Stimulated activated CD4-positive, alpha-beta T cell treated with anti-CD3 and anti-CD28 coated beads, Interleukin-15, amount 100 ng/mL, for 48 hours (primary cell): ENCODE measurements at places on chromosomes 6 and 20.
A peak's percentile ranks its signal among the peaks of the same experiment; 100 is the strongest.

- DNase-seq, result no peak
Observed at GRCh38 chr6:167157863-167158262, at the start of gene GPR31. GPR31 (minus strand) TSS chr6:167157980; CDS start chr6:167157831, 149 bp downstream.

DNA sequence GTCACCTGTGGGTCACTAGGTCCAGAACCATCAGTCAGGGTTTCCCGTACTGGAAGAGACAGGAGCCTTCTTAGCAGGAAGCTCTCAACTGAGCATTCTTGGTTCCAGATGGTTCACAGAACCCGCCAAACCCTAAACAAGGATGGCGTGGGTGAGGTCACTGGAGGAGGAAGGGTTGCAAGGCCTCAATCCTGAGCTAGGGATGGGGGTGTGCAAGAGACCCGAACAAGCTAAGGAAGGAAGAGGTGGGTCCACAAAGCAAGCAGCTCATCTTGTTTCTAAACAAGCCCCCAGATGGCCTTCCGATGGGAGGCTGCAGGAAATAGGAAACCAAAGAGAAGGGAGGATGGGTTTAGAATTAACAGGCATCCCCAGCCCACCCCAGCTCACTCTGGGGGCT lies 92.7 kb downstream of the PREX1 start:
- DNase-seq, result no peak

DNA sequence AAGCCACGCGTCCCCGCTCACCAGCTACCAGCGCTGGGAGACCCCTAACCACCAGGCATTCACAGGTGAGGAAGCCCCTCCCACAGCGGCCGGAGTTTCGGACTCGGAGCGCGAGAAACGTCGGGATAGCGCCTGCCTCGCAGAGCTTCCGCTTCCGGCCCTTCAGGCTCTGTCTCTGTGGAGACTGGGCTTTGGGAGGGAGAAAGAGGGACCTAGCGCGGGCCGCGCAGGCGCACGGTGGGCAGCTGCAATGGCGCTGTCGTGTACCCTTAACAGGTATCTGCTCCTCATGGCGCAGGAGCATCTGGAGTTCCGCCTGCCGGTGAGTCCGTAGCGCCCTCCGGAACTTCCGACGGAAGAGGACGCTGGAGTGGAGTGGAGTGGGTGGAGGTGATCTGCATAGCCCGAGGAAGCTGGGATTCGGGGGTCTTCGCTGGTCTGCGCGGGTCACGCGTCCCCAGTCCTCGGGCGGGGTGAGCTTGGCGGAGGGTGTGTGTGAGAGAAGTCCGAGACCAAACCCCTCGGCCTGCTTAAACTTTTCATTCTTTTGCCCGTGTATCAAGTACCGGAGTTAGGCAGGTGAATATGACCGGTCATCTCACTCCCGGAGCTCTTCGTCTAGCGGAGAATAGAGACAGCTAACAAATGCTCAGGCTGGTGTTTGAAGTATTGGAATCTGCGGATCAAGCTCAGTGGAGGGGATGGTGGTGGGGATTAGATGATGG lies at the start of gene TRMT11:
Gene TRMT11 (plus strand): TSS at position 240 of the 725 bp plus-strand sequence. CDS start 11 bp downstream, at position 251.
- peak; percentile 72 for DNase-seq

- DNase-seq, result no peak
Observed at GRCh38 chr6:142015011-142015410, 117.7 kb upstream of the GJE1 start.

GRCh38 chr6:5012519-5012918 lies 8.7 kb upstream of the RPP40 start:
- no peak for DNase-seq

GRCh38 chr6:111837007-111837406 lies 36.2 kb downstream of the FYN start:
- DNase-seq, result no peak

- no peak for DNase-seq
Observed at GRCh38 chr20:58752565-58752964, 60.0 kb downstream of the NPEPL1 start.

GRCh38 chr20:51775241-51775640 lies 7.1 kb upstream of the ATP9A start:
- no peak for DNase-seq

DNA sequence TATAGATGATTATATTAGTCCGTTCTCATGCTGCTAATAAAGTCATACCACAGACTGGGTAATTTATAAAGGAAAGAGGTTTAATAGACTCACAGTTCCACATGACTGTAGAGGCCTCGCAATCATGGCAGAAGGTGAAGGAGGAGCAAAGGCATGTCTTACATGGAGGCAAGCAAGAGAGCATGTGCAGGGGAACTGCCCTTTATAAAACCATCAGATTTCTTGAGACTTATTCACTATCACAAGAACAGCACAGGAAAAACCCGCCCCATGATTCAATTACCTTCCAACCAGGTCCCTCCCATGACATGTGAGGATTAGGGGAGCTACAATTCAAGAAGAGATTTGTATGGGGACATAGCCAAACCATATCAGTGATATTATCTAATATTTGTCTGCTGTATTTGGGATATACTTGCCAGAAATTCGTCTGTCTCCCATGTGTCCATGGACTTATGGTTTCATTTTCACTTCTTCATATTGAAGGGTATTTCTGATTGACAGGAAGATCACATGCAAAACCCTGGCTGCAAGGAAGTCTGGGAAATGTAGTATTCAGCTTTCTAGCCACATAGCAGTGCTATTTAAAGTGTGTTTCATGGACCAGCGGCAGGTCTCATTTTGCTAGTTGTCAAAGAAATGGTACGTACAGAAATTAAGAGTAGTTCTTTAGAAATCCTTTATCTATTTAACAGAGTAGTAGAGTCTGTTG lies 50.5 kb upstream of the PAK5 start:
- no peak for DNase-seq

DNA sequence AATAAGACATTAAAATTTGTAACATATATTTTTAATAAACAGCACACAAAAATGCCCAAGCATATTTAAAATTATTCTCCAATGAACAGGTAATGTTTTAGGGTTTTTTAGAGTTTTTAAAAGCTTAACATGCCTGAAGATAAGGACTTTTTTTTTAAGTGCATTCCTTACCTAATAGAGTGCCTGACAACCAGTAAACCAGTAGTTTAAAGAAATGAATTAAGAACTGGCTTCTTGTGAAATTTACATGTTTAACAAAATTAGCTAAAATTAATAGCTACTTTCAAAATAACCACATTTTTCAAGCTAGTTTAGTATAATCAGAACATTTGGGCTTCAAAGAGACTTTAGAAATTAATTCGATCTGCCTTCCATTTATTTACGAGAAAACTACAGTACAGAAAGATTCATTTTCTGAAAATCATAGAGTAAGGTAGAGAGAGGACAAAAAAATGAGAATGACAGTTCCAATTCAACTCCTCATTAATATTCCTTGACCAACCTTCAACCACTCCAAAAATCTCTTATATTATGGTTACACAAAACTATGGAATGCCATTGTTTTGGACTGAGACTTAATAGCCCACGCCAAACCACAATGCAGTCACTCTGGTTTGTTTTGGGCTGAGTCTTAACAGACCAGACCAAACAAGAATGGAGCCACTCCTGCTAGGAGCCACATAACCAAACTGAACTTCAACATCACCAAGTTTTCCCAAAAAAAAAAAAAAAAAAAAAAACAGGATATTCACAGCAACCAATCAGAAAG lies 5.7 kb upstream of the PLN start:
- no peak for DNase-seq

DNA sequence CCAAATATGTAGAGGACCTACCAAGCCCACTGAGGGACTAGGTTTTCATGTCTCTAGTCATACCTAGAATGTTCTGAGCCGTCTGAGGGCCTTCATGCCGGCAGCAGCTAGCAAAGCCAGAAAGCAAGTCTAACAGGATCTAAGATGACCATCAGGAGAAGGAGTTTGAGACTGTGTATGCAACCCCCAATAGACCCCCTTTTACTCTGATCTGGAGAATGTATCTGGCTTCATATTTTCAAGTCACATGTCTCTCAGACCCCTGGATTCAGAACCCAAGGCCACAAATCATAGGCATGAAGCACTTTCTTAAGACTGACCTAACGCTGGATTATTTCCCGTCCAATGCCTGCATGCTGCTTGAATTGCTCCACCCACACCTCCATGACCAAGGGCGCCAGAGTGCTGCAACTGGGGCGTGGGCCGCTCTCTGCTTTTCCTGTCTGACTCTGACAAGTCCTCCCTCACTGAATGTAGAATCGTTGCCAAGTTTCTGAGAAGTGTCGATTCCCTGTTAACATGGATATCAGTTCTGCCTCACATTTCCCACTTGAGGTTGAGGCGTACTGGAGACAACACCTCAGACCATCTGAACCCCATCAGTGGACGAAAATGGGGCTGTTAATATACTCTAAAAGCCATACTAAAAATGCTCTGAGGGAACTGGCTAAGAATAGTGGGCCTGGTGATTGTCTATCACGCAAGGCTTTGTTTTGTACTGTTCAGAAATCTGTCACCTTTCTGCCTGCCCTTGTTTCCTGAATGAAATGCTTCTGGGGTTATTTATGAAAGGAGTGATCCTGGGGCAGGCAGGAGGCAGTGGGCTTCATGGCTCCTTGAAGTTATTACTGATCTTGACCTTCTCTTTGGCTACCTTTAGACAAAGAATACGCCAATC lies 23.9 kb upstream of the ASXL1 start:
- DNase-seq, result peak; percentile 38

GRCh38 chr6:160952633-160953281 lies 38.8 kb upstream of the MAP3K4 start:
- no peak for DNase-seq

DNA sequence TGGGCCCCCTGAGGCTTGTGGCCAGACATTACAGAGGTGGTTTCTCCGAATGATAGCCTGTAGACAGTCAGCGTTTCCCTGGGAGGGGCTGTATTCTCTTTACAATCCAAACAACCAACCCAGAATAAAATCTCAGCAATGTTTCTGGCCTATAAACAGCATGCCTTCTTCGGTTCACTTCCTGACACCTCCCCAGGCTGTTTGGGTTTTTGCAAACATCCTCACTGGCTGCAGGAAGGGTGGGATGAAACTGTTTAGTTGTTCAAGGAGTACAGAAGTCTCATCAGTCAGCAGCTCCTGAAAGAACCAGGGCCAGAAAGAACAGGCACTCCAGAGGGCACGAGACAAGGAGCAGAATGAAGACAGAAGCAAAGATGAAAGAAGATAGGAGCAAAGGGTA lies 350.0 kb downstream of the QKI start:
- no peak for DNase-seq

DNA sequence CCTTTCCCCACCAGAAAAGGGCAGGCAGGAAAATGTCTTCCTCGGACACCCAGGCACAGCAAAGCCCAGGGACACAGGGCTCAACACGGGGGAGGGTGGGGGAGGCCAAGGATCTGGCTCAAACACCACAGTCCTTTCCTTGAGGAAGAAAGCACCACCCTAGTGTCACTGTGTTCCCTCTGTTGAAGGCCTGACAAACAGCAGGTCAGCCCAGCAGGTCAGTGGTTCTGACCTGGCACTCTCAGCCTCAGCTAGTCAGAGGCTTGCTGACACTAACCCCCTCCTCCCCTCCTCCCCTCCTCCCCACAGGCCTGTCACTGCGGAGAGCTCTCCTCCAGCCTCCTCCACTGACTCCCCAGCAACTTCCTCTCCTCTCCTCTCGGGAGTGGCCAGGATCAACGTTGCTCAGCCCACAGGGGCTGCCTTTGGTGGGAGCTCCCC lies 239.6 kb downstream of the LRFN2 start:
- DNase-seq, result no peak

DNA sequence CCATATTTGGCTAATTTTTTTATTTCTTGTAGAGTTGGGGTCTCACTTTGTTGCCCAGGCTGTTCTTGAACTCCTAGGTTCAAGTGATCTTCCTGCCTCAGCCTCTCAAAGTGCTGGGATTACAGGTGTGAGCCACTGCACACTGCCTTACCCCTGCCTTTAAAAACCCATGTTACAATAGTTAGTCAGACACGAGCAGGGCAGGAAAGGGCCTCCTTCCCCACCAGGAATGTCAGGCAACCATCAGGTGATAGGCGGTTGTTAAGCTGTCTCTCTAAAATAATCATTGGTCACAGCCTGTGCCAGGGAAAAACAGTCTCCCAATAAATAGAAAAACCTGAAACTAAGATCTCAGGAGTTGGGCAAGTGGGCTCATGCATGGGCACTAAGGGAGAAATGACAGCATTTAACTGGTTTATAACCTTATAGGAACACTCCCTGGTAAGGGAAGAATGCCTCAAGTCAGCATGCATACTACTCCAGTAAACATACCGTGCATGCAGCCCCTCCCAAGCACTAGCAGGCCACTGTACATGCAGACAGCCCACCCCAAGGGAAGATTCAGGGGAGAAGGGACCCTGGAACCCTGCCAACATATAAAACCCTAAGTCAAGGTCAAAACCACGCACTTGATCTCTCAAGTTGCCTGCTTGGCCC lies 8.4 kb downstream of the OR2H2 start:
- DNase-seq, result no peak

GRCh38 chr6:15339081-15339480 lies 93.2 kb downstream of the JARID2 start:
- no peak for DNase-seq

GRCh38 chr6:168713839-168714238 lies 272.9 kb downstream of the SMOC2 start:
- DNase-seq, result peak; percentile 4

DNA sequence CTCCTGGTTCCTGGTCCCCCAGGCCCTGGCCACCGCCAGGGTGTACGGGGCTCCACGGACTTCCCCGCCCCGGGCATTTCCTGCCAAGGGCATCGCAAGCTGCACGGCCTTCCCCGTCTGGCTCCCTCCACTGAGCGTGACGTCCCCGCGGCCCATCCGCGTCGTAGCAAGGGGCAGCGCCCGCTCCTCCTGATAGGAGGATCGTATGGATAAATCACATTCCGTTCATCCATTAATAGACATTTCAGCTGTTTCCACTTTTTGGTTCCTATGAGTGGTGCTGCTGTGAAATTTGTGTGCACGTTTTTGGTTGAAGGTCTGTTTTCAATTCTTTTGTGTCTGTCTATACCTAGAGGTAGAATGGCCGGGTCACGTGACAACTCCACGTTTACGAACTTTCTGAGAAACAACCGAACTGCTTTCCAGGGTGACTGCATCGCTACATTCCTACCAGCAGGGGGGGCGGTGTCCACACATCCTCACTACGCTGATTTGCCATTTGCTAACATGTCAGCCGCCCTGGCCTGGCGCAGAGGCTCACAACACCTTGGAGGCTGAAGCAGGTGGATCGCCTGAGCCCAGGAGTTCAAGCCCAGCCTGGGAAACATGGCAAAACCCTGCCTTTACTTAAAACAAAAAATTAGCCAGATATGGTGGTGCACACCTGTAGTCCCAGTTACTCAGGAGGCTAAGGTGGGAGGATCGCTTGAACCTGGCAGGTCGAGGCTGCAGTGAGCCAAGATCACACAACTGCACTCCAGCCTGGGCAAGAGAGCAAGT lies 37.7 kb downstream of the KCNQ2 start:
- DNase-seq, result peak; percentile 72

- DNase-seq, result no peak
Observed at GRCh38 chr20:24723647-24724352, 225.3 kb upstream of the CST7 start.
